ENCODE measurements at places on chromosomes 5 and 9.

DNA sequence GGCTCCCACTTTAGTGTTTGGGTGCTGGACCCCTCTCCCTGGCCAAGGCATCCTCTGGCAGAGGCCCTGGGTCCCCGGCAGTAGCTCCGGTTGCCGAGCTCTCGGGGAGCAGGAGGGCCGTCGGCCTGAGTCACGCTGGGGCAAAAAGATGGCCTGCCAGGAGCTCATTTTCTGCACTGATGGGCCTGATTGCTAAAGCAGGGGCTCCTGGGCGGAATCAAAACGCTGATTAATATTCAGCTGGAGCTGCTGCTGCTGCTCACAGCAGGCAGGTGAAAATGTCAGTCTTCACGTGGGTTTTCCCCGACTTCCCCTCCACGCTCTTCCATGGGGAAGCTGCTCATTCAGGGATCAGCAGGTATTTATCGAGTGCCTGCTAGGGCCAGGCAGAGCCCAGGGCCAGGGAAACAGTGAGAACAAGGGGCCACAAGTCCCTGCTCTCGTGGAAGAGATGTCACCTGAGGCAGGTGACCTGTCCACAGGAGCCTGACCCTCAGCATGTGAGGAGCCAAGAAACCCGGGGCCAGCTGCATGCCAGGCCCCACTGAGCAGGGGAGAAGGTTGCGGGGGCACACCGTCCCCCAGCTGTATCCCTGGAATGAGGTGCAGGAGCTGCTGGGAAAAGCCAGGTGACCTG lies 22.1 kb downstream of the LAMC3 start:
- no peak for DNase-seq

DNA sequence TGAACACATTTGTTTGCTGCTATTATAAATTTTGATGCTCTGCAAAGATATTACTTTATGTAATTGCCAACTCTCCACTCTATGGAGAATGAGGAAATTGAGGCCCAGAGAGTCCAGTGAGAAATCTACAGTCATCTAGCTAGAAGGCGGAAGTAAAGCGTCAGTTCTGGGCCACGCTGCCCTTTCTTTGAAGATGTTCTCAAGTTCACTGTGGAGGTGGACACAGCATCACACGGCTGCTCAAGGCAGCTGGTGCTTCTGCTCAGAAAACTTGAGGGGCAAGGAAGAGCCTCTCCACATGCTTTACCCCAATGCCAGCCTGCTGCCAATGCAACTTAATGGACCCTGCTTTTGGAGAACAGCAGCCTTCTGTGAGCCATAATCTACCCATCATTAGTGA lies 96.3 kb downstream of the TTLL11 start:
- DNase-seq: no peak

GRCh38 chr5:178732281-178732680 lies 1.8 kb upstream of the ZNF354A start:
- DNase-seq: no peak

- no peak for DNase-seq
Measured at GRCh38 chr5:58462154-58462553, 2.3 kb upstream of the PLK2 start.

- DNase-seq: no peak
Measured at GRCh38 chr9:105255421-105255820, 11.0 kb downstream of the SLC44A1 start.

DNA sequence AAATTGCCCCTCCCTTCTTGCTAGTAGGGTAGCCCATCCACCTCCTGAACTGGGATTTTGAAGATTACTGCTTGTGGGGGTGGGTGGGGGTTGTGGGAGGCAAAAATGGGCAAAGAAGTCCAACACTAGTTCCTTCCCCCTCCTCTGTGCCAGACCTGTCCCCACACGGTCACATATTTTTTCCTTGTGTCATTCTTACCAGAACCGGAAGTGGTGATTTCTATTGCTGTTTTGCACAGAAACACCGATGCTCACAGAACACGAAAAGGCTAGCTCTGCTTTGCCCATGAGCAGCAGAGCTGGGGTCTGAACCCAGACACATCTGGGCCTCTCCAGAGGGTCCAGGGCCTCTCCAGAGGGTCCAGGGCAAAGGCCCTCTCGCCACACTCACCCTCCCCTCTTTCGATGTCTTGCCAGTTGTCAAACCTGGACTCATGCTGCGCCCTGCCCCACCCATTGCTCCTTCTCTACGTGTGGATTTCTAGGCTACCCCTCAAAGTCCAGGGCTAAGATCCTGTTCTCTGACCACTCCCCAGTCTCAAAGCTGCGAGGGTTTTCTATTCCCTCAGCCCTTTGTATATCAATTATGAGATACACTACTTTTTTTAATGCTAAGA lies 264.4 kb upstream of the MSX2 start:
- no peak for DNase-seq

DNA sequence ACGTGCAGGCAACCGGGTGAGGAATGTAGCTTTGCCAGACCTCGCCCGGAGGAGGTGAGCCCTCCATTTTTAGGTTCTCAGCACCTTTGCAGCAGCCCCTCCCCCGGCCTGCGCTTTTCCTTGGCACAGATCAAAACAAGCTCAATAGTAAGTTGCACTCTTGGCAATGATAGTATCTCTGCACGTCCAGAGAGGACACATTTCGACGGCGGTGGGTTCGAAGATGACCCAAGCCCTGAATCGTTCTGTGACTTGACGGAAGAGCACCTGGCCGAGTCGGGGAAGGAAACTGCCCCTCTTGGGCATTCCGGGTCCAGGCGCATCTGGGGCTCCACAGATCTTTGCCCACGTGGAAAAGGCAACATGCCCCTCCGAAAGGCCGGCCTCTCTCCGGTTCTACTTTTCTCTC lies 904 bp downstream of the GDNF start:
- no peak for DNase-seq

DNA sequence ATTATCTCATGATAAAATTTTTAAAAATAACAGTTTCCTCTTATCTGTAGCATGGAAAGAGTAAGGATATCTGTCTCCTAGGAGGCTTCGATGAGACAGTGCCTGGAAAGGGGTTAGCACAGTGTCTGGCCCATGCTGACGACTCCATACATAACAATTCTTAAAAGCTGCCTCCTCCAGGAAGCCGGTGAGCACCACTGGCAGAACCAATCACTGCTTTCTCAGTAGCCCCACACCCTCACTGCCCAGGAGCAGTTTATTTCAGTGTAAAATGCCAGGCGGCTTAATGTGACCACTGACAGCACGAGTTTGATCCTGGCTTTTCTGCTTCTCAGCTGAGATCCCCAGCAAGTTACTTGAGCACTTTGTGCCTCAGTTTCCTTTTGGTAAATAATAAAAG lies 1.2 kb upstream of the NIPAL4 start:
- DNase-seq: no peak

DNA sequence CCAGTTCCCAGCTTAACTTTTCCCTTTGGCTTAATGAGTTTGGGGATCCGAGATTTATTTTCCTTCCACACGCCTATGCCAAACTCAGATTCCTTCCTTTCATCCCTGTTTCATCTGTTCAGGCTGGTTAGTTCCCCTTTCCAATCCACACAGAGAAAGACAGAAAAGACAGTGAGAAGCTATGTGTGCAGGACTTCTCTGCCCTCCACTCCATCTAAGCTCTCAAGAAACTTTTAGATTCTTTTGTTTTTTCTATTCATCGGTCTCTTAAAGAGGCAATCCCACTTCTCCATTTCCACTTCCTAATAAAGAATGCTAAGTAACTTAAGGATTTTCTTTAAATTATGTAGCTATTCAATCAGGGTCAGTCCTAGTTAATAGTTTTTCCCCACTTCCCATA lies 11.2 kb downstream of the ITGA1 start:
- DNase-seq: no peak

GRCh38 chr5:143436871-143437270 lies 33.4 kb upstream of the NR3C1 start:
- DNase-seq: no peak

DNA sequence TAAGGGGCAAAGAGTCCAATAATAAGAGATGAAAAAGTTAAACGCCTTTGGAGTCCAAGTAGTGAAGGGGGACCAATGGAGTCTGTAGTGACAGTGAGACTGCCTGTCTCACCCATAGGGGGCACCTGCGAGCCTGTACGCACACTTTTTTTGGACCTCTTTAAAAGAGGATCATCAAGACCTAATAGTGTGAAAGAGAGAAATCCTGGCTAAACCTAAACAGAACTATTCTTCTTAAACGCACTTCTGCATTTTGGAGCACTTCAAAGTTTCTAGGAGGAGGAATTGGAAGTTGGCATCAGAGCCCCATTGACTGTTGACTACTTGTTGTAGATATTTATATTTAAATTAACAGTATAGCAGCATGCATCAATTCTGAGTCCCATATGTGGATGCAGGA lies 636.1 kb upstream of the KLF4 start:
- no peak for DNase-seq

- no peak for DNase-seq
Measured at GRCh38 chr9:127347831-127348776, 48.9 kb upstream of the SLC2A8 start.

DNA sequence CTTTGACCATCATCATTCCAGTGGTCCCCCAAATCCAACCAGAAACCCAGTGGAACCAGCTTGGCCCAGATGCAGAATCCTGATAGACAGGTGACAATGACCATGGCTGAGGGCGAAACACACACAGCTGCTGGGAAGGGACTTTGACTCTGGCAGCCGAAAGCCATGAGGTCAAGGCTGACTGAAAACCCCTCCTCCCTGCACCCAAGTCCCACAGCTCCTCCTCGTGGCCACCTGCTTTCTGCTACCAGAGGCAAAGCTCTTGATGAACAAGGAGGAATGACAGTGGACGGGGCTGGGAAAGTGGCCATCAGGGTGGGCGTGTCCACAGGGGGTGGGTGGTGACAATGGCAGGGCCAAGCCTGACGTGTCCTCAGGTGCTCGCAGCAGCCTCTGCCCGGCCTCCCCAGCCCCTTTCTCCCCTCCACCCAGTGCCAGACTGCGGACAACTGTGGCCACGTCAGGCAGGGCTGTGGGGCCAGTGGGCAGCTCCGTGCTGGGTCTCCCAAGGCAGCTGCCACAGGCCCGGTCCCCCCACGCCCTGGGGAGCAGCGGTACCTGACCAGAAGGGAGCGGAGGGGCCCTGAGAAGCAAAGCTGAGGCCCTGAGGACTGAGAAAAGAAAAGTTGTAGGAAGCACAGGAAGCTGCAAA lies 30.8 kb upstream of the SARDH start:
- no peak for DNase-seq

GRCh38 chr5:115842089-115842935 lies 577 bp downstream of the AP3S1 start:
- peak; percentile 73 for DNase-seq

DNA sequence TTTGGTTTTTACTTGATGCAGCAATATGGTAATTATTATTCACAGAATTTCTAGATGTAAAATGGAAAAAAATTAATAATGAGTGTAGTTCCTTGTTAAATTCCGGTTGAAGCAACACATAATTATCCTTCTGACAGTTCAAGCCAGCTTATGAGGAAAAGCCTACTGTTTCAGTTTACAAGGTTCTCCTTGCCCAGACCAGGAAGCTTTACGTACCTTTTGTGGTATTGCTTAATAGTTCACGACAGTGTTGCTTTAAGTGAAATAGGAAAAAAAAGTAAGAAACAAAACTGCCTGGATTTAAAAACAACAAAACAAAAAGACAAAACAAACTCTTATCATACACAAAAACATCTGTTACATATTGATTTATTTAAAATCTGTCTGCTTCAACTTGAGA lies 547.3 kb upstream of the C9orf72 start:
- DNase-seq: no peak

DNA sequence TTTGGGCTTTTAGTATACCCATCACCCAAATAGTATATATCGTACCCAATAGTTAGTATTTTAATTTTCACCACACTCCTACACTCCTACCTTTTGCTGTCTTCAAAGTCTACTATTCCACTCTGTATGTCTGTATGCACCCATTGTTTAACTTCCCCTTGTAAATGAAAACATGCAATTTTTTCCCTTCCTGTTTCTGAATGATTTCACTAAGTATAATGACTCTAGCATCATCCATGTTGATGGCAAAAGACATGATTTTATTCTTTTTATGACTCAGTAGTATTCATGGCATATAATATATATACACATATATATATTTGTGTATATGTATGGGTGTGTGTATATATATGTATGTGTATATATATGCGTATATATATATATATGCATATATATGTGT lies 63.1 kb upstream of the FAM174A start:
- no peak for DNase-seq

- no peak for DNase-seq
Measured at GRCh38 chr9:137465720-137466388, 6.7 kb upstream of the NSMF start.

DNA sequence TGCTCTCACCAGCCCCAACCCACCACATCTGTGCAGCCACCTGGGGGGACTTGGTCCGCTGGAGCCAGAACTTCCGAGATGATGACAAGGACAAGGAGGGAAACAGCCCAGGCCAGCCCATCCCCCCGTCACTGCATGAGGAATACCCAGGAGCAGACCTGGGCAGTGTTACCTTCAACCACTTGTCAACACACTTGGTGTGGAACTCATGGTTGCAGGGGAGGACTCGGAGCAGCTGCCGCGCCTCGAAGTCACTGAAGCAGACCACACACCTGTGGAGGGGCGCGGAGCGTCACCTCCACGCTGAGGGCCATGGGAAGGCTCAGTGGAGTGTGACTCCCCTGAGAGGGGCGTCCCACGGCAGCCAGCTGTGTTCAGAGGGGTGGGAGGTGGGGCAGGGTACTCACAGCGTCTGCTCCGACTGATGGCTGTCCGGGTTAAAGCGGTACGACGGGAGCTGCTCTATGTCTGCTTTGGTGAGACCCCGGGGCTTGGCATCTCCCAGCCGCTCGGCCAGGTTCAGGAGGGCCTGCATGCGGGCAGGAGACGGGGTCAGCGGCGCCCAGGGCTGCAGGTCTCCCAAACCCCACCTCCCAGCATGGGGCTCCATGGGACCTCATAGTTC lies 8.0 kb downstream of the RNF44 start:
- DNase-seq: no peak

DNA sequence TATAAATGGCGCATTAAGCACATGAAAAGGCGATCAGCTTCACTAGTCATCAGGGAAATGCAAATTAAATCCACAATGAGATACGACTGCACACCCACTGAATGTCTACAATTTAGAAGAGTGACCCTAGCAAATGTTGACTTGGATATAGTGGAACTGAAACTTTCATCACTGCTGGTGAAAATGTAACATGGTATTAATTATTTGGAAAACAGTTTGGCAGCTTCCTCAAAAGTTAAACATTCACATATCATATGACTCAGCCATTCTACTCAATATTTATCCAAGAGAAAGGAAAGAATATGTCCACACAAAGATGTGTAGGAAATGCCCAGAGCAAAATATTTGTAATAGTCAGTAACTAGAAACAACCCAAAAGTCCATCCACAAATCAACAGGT lies 146.5 kb downstream of the LPAR1 start:
- no peak for DNase-seq

DNA sequence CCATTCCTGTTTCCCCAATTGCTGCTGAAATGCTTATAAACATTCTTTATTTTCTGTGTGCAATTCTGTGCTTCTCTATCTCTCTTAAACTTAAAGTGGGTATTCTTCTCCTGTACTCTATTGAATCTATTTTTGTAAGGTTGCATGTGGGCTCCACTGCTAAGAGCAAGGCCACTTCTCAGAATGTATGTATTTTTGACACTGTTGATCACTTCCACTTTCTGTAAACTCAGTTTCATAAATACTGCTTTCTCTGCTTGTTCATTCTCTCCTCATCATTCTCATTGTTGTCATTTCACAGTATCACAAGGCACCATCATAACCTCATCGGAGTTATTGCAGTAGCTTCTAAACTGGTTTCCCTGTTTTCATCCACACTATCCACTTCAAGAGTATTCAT lies 483.0 kb upstream of the CDH18 start:
- no peak for DNase-seq

- no peak for DNase-seq
Measured at GRCh38 chr5:173537228-173537627, 79.2 kb downstream of the BOD1 start.

GRCh38 chr5:167050568-167051401 lies 1240.7 kb upstream of the WWC1 start:
- DNase-seq: no peak
